Putamen (tissue), 1 donor: ENCODE measurements at places on chromosomes 5 and 9.

GRCh38 chr5:132430746-132431145 lies 59.8 kb downstream of the IRF1 start:
- DNase-seq, result no peak

GRCh38 chr9:127347831-127348776 lies 48.9 kb upstream of the SLC2A8 start:
- DNase-seq, result no peak

- DNase-seq, result peak; percentile 20
These were observed 89.4 kb downstream of the ANXA2R start for GRCh38 chr5:42950456-42951292.

DNA sequence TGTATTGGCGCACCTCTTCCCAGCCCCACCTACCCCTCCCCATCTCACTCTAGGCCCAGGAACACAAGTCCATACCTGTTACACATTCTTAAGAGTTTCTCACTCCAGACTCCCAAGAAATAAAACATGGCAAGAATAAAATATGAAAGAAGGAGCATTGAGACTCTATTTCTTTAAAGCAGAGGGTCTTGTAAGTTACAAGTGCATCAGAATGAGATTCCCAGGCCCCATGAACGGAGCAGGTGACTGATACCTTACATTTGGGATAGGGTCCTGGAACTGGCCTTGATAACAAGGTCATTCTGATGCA lies 5.7 kb downstream of the EGR1 start:
- no peak for DNase-seq

- DNase-seq, result no peak
These were observed 674.4 kb downstream of the PRR16 start for GRCh38 chr5:121138495-121138907.

DNA sequence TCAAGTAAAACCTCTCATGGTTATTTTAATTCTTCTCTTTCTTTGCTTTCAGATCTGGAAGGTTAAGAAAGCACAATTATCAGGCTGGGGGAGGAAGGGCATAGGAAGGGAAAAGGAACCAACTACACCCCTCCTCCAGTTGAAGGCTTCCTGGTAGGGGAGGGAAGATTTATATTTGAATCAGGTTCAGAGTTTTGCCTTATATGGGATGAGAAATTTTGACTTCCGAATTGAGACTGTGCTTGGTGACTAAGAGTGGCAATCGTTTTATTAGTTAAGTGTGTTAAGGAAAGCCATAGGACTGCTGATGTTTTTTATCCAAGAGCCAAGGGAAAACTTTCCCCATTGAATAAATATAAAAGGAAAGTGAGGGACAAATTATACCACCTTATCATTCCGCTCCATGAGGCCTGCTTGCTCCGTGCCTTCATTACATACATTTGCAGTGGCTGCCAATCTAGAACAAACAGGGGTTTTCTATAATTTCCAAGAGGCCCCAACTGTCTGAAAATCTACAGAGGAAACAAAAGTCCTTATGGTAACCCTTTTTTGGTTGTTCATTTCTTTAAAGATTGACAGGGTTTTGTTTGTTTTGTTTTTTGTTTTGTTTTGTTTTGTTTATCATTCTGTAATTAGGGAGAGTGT lies 115.7 kb upstream of the EPB41L4A start:
- DNase-seq, result peak; percentile 66

DNA sequence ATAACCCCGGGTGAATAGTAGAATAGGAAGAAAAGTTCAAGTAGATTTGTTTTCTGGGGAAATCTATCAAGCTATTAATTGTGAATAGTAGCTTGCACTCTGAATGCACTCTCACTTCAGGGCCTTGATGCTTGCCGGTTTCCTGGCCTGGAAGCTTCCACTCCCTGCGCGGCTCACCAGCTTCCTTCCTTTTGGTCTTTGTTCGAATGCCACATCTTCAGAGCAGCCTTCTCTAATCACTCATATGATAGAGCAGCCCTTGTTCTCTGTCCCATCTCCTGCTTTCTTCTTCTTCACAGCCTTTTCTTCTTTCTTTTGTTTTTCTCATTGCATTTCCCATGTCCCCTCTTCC lies 146.7 kb downstream of the MAST4 start:
- no peak for DNase-seq

GRCh38 chr5:42520957-42521356 lies 97.7 kb downstream of the GHR start:
- DNase-seq, result no peak

GRCh38 chr5:40754381-40755092 lies 1.2 kb downstream of the TTC33 start:
- DNase-seq, result no peak

DNA sequence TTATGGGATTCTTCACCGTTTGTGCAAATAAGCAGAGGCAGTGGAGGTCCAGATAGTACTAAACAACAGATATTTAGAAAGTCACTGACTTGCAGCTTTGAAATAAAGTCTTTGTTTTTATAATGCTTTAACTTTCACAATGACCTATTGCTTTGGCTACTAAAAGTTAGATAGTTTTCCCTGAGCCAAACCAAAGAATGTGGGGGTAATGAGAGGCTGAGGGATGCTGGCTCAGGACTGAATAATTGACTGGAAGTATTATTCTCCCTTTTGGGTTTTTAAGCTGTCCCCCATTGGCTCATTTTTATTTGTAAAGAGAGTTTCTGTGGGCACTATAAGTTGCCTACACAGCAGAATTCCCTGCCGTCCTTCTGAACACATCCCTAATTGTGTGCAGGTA lies 99.2 kb upstream of the ACTBL2 start:
- no peak for DNase-seq

DNA sequence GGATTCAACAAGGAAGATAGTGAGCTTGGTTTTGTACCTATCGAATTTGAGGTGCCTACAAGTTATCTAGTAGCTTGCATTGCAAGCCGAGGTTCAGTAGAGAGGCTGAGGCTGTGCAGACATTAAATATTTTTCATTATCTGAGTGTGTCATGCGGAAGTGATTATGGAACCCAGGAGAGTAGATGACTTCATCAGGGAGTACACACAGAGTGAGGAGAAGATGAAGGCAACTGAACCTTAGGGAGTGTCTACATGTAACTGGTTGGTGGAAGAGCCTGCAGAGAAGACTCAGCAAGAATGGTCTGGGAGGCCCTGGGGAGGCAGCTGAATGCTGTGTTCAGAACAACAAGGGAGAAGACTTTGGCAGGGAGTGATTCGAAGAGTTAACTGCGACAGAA lies 393.9 kb downstream of the ARHGEF28 start:
- DNase-seq, result no peak

DNA sequence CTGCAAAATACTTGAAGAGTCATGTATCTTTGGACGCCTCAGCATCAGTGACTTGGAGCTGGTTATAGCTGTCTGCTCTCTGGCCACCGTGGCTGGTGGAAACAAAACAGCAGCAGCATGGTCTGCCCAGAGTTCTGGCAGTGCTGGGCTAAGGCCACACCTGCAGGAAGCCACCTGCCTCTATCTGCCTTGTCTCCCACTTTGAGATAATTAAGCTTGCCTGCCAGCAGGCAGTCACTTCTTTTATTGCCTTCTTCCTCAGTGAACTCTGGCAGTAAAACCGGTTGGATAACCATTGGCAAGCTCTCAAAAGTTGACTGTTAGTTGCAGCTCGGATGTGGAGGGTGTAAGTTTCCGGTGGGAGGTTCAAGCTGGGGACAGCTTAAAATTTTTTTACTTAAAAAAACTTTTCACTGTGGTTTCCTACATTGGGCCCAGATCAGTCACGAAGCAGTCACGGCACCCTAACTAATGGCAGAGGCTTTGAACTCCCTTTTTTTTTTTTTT lies 4.9 kb downstream of the SMIM3 start:
- peak; percentile 32 for DNase-seq

DNA sequence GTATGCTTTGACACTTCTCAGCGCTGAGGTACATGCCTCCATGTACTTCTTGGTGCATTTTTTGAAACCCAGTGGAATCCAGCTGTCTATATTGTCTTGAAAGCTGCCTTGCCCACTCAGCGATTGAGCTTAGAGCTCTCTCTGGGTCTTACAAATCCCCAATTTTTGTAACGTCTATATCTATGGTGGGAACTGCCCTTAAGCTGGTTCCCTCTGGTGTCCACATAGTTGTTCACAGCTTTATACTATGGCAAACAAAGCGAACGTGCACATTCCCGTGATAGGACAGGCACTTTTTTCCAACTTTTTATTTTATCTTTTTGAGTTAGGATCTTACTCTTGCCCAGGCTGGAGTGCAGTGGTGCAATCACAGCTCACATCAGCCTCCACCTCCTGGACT lies 20.9 kb downstream of the CDHR2 start:
- DNase-seq, result no peak

GRCh38 chr5:176908675-176909368 lies 9.7 kb upstream of the HK3 start:
- no peak for DNase-seq

- DNase-seq, result no peak
These were observed 69.0 kb upstream of the FAM169A start for GRCh38 chr5:74934949-74935751.

GRCh38 chr9:77013206-77013931 lies 6.1 kb upstream of the FOXB2 start:
- DNase-seq, result no peak

DNA sequence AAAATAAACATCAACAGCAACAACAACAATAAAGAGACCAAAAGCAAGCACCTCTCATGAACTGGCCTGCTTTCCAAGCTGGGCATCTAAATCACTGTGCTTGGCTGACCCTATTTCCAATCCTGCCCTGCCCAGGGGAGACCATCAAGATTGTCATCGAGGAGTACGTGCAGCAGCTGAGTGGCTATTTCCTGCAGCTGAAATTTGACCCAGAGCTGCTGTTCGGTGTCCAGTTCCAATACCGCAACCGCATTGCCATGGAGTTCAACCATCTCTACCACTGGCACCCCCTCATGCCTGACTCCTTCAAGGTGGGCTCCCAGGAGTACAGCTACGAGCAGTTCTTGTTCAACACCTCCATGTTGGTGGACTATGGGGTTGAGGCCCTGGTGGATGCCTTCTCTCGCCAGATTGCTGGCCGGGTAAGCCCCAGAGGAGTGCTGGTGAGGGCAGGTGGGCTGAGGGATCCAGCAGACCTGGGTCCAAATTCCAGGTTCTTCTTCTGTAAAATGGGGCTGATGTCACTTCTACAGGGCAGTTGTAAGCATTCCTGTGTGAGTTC lies 15.6 kb downstream of the PTGS1 start:
- no peak for DNase-seq

DNA sequence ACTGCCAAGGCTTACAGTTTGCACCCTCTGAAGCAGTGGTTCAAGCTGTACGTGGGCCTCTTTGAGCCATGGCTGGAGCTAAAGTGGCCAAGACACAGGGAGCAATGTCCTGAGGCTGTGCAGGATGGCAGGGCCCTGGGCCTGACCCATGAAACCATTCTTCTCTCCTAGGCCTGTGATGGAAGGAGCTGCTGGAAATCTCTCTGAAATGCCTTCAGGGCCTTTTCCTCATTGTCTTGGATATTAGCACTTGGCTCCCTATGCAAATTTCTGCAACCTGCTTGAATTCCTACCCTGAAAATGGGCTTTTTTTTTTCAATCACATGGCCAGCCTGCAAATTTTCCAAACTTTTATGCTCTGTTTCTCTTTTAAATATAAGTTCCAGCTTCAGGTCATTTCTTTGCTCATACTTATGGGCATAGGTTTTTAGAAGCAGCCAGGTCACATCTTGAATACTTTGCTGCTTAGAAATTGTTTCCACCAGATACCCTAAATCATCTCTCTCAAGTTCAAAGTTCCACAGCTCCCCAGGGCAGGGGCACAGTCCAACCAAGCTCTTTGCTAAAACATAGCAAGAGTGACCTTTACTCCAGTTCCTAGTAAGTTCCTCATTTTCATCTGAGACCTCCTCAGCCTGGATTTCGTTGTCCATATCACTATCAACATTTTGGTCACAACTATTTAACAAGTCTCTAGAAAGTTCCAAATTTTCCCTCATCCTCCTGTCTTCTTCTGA lies 138.3 kb downstream of the OSTF1 start:
- no peak for DNase-seq

GRCh38 chr5:146642410-146642809 lies 126.4 kb upstream of the GPR151 start:
- no peak for DNase-seq

- peak; percentile 65 for DNase-seq
These were observed 554 bp downstream of the JAK2 start for GRCh38 chr9:4985386-4986266.

DNA sequence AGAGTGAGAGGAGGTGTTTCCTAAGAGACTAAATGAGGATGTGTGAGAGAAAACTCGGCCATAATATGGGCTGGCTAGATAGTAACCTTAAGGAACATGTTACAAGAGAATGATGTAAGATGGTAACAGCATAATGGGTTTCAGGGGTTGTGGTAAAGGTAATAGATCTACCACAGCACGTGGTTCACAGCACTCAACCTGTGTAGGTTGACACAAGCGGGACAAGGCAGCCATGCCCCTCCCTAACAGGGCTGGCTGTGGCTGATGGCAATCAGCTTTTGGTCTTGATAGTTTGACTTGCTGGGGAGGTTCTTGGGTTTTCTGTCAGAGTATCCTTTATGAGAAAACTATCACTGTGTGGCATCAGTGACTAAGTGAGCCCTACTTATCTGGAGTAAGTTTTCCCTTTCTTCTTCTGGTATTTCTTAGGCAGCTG lies 138.6 kb downstream of the TRIO start:
- DNase-seq, result no peak

DNA sequence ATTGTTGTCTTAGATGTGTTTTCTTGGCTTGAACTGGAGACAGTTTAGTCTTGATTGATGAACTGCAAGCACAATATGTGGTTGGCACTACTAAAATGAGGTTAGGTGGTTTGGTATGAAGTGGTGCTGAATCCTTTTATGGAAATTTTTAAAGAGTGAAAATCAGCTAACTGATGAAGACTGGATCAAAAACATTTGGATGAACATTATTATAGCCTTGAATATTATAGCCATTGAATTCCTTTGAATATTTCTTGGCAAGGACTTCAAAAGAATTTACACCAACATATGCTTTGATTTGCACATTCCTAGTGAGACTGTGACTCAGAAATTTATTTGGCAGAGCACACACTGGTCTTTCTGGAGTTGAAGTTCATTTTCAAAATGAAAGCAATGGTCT lies 318.3 kb downstream of the CHSY3 start:
- no peak for DNase-seq

DNA sequence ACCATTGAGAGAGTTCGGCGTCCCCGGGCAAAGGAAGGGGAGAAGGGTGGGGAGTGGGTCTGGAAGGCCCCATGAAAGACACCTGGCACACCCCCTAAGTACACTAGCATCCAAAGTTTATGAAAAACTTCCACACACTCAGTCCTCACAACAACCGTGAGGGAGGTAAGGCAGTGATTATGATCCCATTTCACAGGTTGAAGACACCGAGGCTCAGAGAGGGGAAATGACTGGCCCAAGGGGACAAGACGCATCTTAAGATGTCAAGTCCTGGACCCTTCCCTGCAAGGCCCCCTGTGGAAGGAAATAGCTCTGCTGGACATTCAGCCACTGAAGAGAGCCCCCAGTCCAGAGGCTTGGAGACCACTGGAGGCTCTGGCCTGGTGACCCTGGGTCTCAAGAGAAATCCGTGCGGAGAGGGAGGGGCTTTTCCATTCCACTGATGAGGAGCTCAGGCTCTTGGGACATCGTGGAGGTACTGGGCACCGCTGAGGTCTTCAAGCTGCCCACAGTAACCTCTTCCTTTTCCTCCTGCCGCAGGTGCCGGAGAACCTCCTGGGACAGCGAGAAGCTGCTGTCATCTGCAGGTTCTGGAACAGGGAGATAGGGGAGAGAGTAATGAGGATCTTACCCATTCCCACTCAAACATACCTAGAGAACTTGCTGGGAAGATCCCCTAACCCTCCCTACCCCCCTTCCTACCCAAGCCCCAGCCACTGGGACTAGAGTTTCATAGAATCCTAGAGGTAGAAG lies 5.2 kb downstream of the SMIM33 start:
- no peak for DNase-seq
